C1 segment of cervical spinal cord (tissue), 14 donors: ENCODE measurements at places on chromosomes 5 and 9.

- no peak for DNase-seq
These were observed 58.0 kb downstream of the LOX start for GRCh38 chr5:122019919-122020590.

- DNase-seq: peak; percentile 41
These were observed at the start of gene CD74 for GRCh38 chr5:150412319-150413175. Gene CD74 (minus strand): TSS chr5:150412910. CDS start chr5:150412749, 161 bp downstream.

DNA sequence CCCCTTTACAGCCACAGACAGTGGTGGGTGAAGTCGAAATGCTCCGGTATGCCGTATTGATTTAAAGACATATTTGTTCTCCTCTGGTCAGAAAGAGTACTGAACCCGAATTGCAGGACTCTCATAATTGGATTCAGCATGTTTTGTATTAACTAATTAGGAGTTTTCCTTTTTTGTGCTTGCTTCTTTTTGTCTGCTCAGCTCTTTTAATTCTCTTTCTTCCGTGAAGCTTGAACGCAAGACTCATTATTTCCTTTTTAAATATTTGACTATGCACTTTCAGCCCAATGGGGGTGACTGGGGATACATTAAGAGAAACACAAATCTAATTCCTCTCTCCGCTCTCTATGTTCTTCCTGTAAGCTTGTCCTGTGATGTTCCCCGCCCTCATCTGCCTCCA lies 246.6 kb upstream of the IRX2 start:
- DNase-seq: no peak

GRCh38 chr9:32376285-32376684 lies 8.2 kb upstream of the ACO1 start:
- DNase-seq: no peak

DNA sequence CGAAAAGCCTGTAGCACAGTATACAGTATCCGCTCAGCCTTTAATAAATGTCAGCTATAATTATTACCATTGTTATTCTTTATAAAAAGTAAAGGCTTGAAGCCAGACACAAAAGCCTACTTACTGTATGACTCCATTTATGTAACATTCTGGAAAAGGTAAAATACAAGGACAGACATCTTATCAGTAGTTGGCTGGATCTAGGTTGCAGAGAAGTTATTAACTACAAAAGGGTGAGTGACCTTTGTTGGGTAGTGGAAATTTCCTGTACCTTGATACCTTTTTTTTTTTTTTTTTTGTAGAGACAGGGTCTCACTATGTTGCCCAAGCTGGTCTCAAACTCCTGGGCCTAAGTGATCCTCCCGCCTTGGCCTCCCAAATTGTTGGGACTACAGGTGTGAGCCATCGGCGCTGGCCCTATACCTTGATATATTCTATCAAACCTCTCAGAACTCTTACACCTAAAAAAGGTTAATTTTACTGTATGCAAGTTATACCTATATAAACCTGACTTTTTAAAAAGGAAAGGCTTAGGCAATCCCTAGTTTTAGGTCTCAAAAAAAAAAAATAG lies 6.0 kb downstream of the HDAC3 start:
- no peak for DNase-seq

- DNase-seq: no peak
These were observed 10.8 kb downstream of the KCNV2 start for GRCh38 chr9:2727966-2728613.

- no peak for DNase-seq
These were observed 236.0 kb downstream of the CD180 start for GRCh38 chr5:66960369-66961137.

DNA sequence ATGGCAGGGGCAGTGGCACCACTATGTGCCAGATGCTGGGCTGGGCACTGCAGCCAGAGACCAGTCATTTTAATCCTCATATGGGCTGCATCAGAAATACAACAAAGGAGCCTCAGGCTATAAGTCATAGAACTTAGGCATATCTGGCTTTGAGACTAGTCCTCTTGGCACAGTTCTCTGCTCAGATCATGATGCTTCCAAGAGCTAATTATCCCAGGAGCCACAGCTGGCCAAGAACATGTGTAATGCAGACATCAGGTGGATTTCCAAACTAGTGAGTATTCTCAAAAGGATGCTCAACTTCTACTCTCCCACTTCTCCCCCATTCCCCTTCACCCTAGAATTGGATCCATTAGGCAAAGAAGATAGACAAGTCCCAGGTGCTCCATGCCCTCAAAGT lies 562.2 kb upstream of the TRPC7 start:
- no peak for DNase-seq

DNA sequence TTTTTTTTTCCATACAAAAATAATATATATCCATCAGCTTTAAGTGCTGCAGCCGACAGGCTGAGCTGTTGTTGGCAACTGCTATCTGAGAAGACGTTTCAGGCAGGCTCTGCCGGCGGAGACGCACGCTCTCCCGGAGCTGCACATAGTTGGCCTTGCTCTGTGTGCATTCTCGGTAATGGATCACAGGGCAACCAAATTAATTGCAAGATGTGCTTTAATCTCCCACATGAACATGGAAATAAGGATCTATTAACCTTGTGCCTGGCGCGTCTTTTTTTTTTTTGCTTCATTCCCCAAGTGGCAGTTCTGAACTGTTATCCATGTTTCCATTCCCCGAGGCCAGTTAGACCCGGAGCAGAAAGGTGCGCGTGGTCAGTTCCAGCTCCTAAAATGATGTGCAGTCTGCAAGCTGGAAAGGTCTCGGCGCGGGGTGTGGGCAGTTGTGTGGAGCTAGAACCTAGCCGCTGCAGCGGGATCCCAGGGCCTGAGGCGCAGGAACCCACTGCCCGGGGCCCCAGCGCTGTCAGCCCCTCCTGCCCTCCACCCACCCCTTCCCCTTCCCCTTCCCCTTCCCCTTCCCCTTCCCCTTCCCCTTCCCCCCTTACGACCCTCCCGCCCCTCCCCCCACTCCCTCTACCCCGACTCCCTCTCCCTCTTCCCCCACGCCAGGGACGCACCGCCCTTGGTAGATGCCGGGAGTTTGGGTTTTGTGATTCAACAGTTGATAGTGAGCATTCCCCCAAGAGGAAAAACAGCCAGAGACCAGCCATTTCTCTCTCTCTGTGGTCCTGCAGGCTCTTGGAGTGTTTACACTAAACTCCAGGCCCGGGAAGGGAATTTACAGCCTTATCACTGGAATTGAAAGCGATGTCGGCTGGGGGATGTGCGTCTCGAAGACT lies 137.8 kb downstream of the CEP120 start:
- no peak for DNase-seq

- no peak for DNase-seq
These were observed 122.9 kb downstream of the KDM4C start for GRCh38 chr9:6880626-6881025.

DNA sequence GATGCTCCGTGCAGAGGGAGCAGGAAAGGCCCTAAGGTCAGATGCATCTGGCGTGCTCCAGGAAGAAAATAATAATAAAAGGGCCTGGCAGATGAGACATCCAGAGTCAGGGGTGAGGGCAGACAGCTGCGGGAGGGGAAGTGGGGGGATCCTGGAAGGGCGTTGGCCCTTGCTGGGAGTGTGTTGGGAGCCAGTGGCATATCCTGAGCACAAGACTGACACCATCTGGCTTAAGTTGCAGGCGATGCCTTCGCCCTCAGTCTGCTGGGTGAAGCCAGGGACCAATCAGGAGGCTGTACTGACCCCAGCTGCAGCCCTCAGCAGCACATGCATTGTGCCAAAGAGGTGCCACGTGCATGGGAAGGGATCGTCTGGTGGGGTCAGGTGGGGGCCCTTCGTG lies 3.8 kb downstream of the OR2V2 start:
- DNase-seq: no peak
